ENCODE measurements at places on chromosomes 3 and 15.

DNA sequence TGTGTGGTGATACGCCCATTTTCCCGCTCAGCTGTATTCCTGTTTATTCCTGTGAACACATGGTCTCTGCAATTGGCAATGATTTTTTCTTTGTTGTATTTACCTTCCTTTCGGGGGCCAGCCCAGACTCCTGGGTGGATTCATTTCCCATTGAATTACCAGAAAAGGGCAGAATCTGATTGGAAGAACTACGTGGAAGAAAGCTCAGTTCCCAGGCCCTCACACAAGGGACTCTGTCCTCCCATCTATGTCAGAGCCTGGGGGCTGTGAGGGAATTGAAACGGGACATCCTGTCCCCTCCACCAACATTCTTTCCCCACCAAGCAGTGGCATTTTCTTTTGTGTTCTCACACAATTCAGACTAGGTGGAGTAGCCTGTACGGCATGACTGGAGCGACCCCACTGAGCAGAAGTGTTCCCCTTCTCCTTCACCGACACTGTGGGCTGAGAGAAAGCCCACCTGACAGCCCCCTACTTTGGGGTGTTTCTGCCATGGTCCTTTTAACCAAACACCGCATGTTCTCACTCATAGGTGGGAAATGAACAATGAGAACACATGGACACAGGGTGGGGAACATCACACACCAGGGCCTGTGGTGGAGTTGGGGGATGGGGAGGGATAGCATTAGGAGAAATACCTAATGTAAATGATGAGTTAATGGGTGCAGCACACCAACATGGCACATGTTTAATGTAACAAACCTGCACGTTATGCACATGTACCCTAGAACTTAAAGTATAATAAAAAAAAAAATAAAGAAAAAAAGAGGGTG lies 32.1 kb upstream of the RFTN1 start:
- DNase-seq: no peak

DNA sequence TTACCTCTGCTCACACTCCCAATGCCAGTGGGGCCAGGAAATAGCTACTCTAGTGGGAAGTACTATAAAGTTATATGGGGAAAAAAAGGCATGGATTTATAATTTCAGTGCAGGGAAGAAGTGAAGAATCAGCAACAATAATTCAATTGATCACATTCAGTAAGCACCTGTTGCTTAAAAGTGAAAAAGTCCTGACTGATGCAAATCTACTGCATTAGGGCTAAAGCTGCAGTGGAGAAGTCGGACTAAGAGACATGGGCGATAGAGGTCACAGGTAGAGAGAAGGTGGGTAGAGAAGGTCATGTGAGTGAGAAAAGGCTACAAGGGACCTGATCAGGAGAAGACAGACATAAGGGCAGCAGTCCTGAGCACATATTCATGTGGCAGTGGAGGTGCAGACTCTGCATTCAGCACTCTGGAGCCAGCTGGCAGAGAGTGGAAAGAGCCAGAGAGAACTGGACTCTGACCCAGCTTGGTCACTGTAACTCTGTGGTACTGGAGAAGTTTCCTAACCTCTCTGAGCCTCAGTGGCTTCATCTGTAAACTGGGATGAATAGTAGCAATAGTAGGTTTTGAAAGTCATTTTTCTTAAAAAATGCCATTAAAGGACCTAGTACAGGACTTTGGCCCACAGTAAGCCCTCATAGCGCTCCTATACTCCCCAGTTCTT lies 17.6 kb upstream of the BCL2A1 start:
- no peak for DNase-seq

- no peak for DNase-seq
Observed at GRCh38 chr3:183265834-183266417, 12.9 kb downstream of the B3GNT5 start.

DNA sequence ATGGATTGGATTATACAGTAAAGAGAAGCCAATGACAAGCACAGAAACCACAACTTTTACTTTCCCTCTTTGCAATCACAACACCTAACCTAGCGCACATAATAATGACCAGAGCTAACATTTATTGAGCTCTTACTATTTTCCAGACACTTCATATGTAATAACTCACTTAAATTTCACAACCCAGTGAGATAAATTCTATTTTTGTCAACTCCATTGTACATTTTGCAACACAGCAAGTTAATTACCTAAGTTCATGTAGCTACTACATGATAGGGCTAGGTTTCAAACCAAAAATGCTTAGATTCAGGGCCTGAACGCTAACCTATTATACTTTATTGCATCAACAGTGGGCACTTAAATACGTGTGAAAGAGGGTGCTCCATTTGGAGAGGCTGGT lies 89.5 kb downstream of the GADL1 start:
- DNase-seq: no peak

- DNase-seq: no peak
Observed at GRCh38 chr3:55895897-55896566, 408.9 kb upstream of the WNT5A start.
